ENCODE measurements at places on chromosomes 3 and 15.

GRCh38 chr3:16508591-16508995 is 4.9 kb downstream of the RFTN1 start:
- no peak for DNase-seq

DNA sequence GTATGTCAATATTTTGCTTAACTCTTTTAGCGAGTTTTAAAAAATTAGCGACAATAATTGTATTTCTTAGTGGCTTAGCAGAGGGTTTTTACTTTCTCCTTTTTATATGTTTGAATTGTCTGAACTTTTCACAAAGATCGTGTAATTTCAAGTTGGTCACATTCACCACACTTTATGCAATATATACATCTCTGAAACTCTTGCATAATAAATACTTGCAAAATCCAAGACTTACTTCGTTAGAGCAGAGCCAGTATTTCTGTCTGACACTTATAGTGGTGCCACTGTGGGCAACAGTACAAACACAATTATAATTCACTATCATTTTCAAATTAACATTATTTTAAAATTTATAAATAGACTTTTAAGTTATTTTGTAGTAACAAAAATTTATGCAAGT is 62.0 kb downstream of the SUCNR1 start:
- DNase-seq: no peak

GRCh38 chr3:187212705-187213104 is 15.4 kb downstream of the RTP1 start:
- no peak for DNase-seq

- no peak for DNase-seq
Observed at GRCh38 chr3:142536519-142536918, 42.0 kb downstream of the ATR start.

DNA sequence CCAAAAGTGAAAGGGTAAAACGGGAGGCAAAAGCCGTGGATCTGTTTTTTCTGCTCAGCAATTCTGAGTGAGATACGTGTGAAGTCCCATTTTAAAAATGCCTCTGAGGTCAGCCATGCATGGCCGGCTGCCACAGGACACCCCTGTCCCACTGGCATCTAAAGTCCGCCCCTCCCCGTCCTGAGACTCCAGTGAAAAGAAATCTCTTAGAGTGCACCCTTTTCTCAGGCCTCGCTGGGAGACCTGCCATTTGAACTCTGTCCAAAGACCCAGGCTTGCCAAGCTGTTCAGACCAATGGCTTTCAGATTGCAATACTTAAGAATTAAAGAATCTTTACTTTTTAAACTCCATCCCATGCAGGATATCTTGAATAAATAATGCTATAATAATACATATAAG is 61.0 kb upstream of the SLC24A5 start:
- DNase-seq: no peak

- DNase-seq: no peak
Observed at GRCh38 chr3:20853890-20854289, 667.9 kb upstream of the SGO1 start.

DNA sequence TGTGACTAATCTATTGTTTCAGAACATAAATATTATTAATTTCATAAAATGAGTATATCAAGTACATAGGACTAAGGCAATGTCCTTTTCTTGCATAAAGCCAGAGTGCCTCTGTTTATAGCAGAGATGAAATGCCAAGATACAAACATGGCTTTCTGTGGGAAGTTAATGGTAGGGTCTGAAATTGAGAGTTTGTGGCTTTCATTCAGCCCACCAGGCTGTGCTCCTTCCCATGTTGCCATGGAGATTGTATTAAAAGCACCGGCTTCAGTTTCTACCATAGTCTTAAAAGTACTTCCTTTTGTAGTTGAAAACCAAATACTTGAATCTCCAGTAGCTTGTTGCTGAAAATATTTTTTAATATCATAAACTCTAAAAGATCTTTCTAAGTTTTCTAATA is 114.0 kb downstream of the LRRC28 start:
- DNase-seq: no peak

Data from Caki2 (cell line).